ENCODE measurements at places on chromosomes 13 and 19.
A peak's percentile ranks its signal among the peaks of the same experiment; 100 is the strongest.

DNA sequence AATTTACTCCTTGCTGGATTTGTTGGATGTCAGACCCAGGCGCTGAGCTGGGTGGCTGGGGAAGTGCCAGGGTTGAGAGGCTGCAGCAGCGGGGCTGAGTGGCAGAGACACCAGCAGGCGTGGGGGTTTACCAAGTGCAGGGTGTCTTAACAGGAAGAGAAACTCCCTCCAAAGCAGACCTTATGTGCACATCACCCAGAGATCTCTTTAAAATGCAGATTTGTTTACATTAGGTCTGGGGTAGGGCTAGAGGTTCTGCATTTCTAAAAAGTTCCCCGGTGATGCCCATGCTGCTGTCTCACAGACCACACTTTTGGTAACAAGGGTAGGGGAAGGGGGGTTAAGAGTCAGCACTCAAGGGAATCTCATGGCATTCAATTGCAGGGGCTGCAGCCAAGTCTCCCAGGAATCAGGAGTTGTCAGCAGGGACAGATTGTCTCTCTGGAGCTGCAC is 80.7 kb upstream of the OLFM4 start:
- DNase-seq, result no peak

GRCh38 chr13:29758531-29759114 is 91.8 kb downstream of the UBL3 start:
- peak; percentile 77 for DNase-seq

DNA sequence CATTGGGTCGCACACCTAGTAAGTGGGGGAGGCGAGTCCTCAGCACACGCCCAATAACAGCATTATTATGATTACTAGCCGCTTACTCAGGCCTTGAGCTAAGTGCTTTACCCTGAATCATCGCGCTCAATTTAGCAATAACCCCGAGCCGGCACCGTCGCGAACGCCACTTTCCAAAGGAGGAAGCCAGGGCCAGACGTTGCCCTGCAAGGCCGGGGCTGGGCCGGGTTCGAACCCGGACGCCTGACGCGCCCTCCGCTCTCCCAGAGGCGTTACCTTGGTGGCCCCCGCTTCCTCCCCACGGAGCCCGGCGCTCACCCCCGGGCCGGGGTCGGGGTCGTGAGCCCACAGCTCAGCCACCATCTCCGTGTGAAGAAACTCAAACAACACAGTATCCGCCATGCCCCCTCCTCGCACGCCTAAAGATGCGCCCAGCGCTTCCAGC is at the start of gene TRAPPC6A:
Gene TRAPPC6A, minus strand, starts transcription at position 421 of the 445 bp plus-strand sequence. Its CDS starts 19 bp downstream, at position 402.
- DNase-seq, result no peak

- DNase-seq, result no peak
Observed at GRCh38 chr13:48738311-48738710, 84.6 kb downstream of the CYSLTR2 start.
